Fibroblast of skin of left biceps (primary cell): ENCODE measurements at places on chromosomes 7 and 10.
A peak's percentile ranks its signal among the peaks of the same experiment; 100 is the strongest.

- no peak for DNase-seq
Measured at GRCh38 chr10:22705527-22705926, 8.9 kb downstream of the PIP4K2A start.

DNA sequence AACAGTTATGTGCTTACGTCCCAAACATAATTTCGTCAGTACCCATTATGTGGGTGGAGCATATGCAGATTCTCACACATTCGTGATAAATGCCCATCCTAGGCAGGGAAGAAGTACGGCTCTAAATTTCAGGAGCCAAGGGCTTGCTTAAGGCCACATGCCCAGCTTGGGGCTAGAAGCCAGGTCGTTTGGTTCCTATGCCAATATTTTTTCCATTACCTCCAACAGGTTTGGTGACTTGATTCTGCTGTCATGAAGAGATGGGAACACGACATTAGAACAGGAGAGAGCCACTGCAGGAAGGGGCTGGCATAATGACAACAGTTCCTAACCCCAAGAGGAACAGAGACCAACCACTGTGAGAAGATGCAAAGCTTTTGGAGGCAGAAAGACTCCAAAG, 85.1 kb downstream of the HIPK2 start:
- DNase-seq: no peak

- no peak for DNase-seq
Measured at GRCh38 chr7:140525743-140526142, 46.4 kb upstream of the MKRN1 start.

GRCh38 chr10:59383436-59383835, 21.1 kb upstream of the FAM13C start:
- DNase-seq: no peak

DNA sequence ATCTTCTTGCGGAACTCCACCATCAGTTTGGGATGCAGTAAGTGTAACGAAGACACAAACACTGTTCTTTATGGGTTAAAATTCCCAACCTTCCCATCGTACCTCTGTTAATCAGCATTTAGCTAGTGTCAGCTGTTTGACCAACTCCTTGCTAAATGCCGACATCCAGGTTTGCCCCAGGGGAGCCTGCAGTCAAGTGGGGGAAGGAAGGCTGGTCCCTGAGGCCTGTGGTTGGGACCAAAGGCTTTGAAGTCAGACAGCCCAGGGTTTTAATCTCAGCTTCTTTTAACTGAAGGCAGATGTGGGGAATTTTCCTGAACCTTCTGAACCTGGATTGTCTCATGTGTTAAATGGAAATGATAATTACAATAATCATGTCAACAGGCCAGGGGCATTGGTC, 443.7 kb downstream of the GLRX3 start:
- DNase-seq: no peak

GRCh38 chr7:78363866-78364265, 565.3 kb downstream of the PHTF2 start:
- no peak for DNase-seq

DNA sequence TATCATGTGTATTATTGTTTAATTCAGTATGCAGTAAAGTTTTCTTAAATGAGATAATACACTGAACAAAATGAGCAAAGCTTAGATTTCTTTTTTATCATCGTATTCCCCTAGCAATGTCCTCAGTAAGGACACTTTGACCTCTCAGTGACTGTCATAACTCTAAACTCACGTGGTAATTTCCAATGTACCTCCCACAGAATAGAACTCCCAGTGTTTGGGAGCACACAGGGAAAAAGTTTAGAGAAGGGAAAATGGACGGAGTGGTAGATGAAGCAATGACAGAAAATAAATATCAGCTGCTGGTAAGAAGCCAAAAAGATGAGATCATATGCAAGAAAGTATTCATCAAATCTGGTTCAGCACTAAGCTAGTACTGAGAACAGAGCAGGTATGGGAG, 758.6 kb upstream of the KCND2 start:
- no peak for DNase-seq

- peak; percentile 45 for DNase-seq
Measured at GRCh38 chr10:88553116-88553752, 29.9 kb downstream of the RNLS start.

DNA sequence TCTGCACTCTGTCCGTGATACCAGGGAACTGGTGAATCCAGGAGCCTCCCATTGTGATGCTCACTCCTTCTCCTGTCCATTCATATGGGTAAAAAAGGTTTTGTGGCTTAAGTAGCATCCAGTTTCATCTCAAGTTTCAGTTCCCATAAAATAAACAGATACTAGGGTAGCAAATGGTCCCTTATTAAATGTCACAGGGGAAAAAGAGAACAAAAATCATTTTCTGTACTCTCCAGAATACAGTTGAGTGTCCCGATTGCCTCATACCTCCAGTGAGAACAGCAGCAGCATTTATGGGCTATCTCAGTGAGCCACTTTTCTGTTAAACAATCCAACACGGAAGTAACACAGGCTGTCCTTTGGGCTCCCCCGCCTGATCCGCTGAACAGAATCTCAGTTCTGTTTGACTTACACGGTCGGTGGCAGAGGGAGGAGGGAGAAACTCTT, 179.6 kb downstream of the CELF2 start:
- no peak for DNase-seq

DNA sequence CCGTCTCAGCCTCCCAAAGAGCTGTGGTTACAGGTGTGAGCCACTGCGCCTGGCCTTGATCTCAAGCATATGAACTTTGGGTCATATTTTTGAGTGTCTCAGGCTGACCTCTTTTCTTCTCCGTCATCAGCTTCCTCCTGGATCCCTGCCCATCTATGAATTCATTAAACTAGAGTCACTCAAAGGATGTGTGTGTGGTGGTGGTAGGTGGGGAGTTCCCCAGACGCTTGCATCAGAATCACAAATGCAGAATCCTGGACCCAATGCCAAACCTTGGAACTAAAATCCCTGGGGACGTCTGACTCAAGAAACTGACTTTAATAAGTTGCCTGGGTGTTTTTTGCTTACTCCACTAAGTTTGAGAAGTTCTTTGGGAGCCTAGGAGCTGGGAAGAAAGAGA, 6.7 kb upstream of the CREB5 start:
- DNase-seq: peak; percentile 90

GRCh38 chr10:97267671-97268070, 24.8 kb downstream of the ARHGAP19 start:
- no peak for DNase-seq

GRCh38 chr10:62893036-62893435, 76.9 kb upstream of the EGR2 start:
- no peak for DNase-seq

DNA sequence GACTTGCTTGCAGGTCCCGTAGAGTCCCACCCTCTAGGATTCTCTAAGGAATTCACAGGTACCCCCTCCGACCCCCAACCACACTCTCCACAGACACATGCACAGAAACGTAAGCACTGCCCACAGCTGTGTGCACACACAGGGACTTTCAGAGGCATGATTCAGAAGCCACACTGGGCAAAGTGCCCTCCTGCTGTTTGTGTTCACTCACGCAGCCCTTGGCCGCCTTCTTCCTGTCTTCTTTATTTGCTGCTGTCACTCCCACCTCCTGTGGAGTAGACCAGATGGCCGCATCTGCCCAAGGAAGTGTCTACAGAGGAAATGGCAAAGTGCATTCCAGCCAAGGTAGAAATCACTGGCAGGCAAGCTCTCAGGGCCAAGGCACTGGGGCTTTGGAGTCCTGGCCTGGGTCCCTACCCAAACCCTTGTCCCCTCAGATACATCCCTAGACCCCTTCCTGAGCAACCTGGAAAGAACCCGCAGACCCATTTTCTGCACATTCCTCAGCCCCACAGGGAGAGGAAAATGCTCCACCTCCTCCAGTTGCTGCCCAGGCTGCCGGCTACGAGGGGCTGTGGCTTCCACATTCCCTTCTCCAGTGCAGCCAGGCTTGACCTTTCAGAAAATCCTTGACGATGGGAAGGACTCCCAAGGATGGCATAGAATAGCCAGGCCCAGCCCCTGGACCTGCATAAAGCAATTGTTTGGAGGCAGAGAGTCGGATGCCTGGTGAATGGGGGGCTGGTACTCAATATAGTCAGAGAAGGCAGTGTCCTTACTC, 21.6 kb upstream of the GIMAP8 start:
- DNase-seq: no peak

DNA sequence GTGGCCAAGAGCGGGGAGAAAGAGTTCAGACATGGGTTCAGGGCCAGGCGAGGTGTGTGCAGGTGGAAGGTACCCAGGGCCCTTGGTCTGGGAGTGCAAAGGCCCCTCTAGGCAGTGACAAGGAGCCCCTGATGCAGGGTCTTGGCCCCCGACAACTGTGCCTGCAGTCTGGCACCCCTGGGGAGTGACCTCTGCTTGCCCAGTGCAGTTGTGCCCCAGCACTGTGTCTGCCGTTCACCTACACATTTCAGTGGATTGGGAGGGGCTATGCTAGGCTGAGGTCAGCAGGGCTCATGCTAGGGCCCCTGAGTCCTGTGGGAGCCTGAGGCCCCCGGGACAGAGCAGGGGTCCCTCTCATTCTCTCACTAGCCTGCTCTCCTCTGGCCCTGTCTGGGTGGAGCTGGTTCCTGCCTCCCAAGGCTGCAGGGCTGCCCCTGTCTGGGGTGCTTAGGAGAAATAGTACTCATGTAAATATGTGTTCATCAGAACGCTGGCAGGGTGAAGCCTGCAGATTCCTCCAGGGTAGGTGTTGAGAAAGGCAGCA, 550.4 kb downstream of the TCERG1L start:
- DNase-seq: no peak

- DNase-seq: no peak
Measured at GRCh38 chr10:67385089-67385488, 310.9 kb downstream of the CTNNA3 start.

DNA sequence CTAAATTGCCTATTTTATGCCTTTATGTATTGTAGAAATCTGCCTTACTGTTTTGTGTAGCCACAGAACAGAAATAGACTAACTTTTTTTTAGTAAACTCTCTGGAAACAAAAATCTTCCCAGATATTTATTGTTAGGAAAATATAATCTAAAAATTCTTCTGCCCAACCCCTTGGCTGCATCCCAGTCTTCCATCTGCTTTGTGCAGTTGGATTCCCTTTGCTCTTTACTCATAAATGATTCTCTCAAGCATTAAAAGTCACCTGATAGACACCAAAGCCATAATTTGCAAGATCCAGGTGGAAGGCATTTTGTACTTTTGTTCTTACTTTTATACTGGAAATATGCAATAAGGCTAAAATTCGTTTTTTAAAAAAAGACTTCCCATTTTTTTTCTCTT, 6.1 kb upstream of the CAV2 start:
- DNase-seq: no peak

DNA sequence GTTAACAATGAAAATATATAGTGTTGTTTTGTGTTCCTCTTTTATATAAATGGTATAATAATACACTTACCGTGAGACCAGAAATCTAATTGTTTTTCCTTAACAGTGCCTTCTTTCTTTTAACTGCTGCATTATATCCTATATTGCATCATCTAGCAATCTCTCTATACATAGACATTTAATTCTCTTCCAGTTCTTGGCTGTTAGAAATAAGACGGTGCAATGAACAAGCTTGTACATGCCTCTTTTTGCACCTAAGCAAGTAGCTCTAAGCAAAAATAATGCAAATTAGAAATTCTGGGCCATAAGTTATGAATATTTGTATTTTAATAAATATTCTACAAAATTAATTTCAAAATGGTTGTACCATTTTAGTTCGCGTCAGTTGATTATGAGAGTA, 55.9 kb upstream of the AHR start:
- no peak for DNase-seq

- no peak for DNase-seq
Measured at GRCh38 chr7:16356301-16356958, 64.9 kb downstream of the CRPPA start.

GRCh38 chr7:74655324-74655723, 2.2 kb upstream of the GTF2I start:
- DNase-seq: no peak

DNA sequence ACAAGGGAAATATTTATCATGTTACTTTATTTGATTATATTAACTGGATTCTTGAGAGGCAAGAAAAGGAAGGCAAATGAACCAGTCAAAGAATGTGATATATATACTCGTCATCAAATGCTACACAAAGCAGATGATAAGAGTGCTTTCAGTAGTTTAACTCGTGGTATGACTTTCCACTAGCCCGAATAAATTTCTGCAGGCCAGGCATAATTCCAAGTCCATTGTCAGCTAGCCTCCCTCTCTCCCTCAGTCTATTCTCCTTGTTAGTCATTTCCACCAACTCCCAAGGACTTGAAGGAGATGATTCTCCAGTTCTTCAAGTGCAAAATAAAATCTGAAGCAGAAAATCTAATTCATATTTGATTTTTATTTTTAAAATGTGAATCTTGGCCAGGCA, 190.5 kb downstream of the GLI3 start:
- peak; percentile 13 for DNase-seq

- no peak for DNase-seq
Measured at GRCh38 chr10:109480836-109481235, 442.5 kb downstream of the XPNPEP1 start.

- no peak for DNase-seq
Measured at GRCh38 chr7:29539471-29539870, 24.2 kb upstream of the PRR15 start.

- DNase-seq: no peak
Measured at GRCh38 chr7:100689230-100690135, 4.6 kb downstream of the GIGYF1 start.

- DNase-seq: no peak
Measured at GRCh38 chr7:133545618-133546017, 292.7 kb downstream of the EXOC4 start.

GRCh38 chr10:17049195-17049594, 80.4 kb downstream of the CUBN start:
- DNase-seq: no peak

DNA sequence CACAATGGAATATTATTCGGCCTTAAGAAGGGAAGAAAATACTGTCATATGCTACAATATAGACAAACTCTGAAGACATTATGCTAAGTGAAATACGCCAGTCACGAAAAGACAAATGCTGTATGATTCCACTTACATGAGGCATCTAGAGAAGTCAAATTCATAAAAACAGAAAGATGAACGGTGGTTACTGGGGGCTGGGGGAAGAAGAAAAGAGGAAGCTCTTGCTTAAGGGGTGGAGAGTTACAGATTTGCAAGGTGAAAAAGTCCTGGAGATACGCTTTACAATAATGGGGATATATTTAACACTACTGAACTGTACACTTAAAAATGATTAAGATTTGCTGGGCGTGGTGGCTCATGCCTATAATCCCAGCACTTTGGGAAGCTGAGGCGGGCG, 49.0 kb downstream of the PSMC2 start:
- no peak for DNase-seq

DNA sequence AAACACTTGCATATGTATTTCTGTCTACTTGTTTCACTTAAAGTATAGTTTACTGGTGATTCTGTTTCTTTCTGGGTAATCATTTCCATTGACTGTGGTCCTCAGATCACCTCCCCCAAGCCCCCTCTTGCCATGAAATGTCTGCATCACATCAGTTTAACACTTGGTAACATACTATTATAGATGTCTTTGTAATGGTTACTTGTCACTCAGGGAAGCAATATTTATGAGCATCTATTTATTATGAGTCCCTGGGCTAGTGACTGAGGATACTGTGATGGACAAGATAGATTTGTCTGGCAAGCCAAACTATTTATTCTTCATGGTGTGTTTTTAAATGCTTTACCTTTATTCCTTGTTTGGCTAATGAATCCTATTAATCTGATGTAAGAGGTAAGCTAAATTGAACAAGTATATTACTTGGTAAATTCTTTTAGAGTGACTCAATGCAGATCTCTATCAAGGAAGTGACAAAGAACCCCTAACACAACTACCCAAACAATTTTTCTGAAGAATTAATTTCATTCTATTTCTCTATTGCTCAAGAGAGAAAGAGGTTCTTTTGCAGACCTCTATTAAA, 270.9 kb downstream of the RELN start:
- peak; percentile 12 for DNase-seq

- no peak for DNase-seq
Measured at GRCh38 chr7:151342102-151342646, 562 bp downstream of the NUB1 start.

- no peak for DNase-seq
Measured at GRCh38 chr10:78188446-78188845, 154.8 kb downstream of the RPS24 start.
